ENCODE measurements at places on chromosomes 13 and 19. TPM values are rescaled to one million over a fixed set of nuclear protein-coding genes. Genes with fewer than 3 reads are reported as not detected.

DNA sequence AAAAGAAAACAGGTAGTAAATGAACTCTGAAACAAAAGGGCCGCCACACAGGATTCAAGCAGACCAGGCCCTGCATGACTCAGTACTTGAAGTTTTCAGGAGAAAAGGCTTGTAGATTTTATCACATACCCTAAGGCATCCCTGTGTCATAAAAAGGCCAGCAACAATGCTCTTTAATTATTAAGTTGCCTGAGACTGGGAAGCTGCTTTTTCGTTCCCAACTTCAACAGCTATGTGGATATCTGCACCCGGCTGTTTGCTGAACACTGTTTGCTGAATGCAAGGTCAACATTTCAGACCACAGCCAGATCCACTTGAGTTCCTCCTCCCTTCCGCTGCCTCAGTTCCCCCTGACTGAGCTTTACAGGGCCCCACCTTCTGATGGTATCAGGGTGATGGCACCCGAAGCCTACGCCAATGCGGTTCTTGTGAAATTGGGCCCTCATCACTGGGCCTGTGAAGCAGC is 6.1 kb upstream of the ECH1 start:
- no peak for DNase-seq

DNA sequence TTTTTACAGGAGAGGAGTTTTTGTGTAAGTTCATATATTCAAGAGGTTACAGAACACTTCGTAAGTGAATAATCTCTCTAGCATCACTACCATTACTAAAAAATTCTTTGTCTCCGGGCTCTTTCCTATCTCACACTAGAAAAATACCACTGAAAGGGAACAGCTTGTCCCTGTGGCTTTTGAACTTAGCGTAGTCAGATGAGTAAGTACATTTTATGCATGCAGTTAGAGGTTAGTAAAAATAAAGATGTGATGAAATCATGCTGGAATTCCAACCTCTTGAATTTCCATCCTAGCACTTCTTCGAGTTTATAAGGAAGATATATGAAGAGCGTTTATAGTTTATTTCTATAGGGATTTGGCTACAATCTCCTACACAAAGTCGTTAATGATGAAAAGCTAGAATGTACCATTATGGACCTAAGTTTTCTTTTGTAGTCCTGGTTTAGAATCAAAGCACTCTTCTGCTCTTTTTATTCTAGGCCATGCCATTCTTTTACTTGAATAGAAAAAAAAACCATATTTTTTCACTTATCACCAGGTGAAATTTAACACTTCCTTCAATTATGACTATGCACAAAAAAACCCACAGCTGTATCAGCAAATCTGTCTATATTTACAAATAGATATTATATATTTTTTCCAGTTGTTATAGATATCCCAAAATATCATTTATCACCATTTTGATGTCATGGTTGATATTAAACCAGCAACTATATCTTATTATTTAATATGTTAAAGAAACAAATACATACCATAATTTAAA is 139.9 kb upstream of the PCDH9 start:
- no peak for DNase-seq

DNA sequence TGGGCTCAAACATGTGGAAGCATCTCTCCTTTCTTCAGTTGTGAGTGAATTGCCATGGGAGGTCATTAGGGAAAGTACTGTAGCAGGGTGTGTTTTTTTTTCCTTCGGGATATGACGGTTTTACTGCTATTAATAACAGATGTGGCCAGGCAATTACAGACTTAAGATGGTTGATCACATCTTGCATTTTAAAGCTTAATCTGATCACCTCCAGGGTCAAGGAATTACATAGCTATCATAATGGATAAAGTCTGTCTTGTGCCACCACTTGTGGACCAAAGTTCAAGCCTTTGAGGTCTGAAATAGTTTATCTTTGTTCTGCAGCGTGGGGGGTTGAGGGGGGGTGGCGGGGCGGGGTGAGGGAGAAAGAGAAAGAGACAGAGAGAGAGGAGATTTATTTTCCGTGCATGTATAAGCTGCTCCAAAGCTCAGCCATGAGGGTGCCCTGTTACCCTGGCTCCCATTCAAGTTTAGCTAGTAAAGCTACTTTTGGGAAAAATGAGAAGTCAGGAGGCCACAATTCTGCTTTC is 5.5 kb upstream of the SERP2 start:
- DNase-seq, result peak; percentile 86

DNA sequence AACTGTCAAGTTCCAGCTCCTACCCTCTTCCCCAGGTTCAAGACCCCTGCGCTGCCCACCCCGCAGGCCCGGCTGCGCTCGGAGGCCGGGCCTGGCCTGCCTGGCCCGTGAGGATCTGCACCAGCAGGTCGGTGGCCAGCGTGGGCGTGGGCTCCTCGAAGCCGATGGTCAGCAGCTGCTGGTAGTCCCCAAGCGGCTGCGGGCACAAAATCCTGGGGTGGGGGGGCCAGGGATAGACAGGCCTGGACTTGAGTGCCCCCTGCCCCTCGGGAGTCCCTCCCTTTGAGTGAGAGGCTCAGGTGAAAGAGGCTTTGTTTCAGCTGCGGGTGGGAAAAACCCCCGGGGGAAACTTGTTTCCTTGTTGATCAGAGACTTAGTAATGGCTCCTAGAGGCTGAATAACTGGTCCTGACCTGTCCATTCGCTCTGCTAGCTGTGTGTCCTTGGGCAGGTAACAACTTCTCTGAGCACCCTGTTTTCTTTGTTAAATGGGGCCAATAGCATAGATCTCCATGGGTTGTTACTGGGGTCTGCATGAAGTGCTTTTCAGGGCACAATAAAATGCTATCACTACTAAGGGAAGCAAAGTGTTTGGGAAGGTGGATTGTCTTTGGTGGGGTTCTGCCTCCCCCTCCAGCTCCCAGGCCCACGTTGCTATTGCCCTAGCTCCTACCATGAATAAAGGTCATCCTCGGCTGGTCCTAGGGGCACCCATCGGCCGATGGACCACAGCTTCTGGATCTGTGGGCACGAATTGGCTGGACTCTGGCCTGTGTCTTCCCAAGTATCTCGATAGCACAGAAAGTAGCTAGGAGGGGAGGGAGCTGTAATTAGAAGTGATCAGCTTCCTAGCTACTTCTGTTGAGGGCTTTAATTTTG is 3.5 kb downstream of the C19orf67 start:
- DNase-seq, result no peak

DNA sequence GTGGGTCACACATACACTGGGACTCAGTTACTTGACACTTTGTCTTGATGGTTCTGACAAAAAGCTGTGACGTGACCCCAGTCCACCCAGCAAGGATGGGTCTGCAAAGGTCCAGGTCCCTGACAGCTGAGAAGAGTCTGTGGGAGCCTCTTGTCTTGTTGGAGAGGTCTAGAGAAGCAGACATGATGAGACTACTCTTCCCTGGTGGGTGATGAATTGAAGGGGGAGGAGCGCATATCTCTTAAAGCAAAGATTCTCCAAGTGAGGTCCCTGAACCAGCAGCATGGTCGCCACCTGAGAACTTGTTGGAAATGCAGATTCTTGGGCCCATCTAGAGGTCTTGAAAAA is 78.5 kb upstream of the MEDAG start:
- no peak for DNase-seq

Gene GPR12
- polyA plus RNA-seq, result not detected

Gene RPS16
- polyA plus RNA-seq, result 3,272 TPM

Gene PBX4
- polyA plus RNA-seq, result 0.81 TPM

All from small intestine (tissue), 16 donors.